NCI-H2107 (cell line): ENCODE measurements at places on chromosomes 5 and 9.

DNA sequence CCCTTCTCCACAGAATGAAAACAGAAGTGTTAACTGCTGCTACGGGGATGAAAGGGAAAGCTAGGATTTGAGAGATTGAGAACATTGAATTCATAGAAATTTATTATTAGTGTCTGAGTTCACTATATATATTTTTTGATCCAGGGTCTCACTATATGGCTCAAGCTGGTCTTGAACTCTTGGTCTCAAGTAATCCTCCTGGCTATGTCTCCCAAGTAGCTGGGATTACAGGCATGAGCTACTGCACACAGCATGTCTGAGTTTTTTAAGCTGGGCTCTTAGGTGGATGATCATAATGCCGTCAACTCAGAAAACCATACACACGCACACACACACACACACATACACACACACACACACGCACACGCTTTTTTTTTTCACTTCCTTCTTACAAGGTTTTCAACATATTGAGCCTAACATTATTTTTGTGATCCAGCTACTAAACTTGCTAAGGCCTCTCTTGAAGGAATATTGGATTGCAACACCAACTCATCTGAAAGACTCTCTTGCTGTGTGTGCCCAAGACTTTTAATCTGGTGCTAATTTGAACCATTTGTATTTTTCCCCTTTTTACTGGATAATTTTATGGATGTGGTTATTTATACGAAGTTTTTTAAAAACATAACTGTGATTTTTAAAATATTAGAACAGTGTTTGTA lies 1045.4 kb downstream of the DTWD2 start:
- no peak for DNase-seq

DNA sequence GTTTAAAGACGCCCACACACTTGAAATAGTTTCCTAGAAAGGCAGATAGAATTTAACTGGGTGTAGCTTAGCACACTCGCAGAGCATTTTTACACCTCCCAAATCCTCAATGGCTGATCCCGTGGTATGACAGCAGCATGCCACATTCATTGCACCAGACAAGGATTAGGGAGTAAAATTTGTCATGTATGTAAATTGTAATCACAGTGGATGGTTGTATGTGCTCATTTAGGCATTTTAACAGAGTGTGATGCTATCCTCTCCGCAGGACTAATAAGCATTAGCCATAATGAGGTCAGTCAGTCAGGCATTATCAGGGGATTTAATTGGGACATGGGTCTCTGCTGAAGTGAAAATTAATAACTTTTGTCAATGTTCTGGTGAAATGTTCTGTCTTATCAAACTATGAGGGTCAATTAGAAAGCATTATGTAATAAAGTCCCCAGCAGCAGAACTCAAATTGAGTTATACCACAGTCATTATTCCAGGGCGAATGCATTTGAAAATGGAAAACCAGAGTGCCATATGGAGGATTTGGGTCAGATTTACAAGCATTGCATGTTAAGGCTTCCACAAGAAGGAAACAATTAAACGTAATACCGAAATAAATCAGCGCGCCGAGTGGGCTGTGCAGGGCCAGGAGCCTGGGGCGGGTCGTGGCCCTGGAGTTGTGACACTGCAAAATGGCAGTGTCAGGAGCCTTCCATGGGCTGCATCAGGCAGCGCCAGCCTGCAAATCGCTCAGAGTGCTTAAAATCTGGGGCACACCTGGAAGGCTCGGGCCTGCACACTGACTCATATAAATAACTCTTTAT lies 602.2 kb downstream of the BNC2 start:
- no peak for DNase-seq

DNA sequence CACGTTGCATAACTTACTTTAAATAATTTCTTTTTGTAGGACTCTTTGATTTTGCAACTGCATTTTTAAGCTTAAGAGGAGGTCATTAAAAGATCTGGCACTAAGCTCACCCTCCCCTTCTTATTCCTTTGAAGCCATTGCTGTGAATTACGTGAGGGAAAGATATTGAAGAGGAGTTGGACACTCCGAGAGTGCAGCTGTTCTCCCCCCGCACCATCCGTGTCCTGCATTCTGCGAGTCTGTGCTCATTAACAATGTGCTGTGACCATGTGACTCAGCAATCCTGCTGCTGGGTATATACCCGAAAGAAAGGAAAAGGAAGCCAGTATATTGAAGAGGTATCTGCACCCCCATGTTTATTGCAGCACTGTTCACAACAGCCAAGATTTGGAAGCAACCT lies 40.0 kb downstream of the NXNL2 start:
- no peak for DNase-seq

GRCh38 chr5:107545486-107545885 lies 125.3 kb downstream of the EFNA5 start:
- DNase-seq = no peak

- no peak for DNase-seq
These were observed 413.2 kb downstream of the ACTL7B start for GRCh38 chr9:108442627-108443018.

- DNase-seq = no peak
These were observed 85.2 kb downstream of the NR3C1 start for GRCh38 chr5:143318270-143318669.

DNA sequence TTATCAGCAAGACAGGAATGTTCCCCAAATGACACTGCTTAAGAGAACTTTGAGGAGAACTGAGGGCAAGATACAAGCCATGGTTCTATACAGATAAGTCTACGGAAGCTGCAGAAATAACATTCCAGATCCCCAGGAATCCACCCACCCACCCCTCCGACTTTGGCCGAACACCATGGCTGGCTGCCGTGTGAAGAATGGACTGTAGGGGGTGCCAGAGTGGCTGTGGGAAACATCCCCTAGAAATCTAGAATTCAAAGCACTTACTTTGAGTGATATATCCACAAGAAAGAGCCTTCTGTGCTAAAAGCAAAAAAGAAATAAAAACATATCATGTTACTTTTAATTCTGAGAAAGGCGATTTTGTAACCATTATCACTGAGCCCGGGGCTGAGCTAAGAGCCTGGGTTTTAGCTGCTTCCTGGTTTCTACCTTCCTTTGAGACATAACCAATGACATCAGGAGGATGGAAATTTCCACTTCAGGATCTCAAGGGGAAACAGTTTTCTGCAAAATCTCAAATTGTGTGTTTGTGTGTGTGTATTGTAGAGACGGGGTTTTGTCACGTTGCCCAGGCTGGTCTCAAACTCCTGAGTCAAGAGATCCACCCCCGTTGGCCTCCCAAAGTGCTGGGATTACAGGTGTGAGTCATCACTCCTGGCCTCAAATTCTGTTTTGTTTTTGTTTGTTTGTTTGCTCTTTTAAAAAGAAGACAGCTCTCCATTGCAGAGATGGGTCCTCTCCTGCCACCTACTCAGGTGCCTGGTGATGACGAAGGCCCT lies 36.4 kb downstream of the GGTA1 start:
- no peak for DNase-seq

- no peak for DNase-seq
These were observed 678.7 kb upstream of the TYRP1 start for GRCh38 chr9:12014488-12014887.

DNA sequence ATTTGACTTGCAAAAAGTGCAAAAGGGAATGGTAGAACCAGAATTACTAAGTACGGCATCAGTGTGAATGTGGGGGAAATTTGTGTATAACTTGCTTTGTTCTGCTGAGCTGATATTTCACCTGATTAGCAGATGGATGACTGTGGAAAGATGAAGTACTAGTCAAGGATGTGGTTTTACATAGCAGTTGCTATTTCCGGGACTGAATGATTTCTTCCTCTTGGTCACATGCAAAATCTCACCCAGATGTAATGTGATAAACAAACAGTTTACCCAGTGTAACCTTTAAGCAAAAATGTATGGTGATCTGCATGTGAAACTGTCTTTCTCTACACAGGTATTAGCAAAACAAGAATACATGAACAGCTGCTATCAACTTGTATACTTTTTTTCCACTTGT lies 46.1 kb downstream of the DCP2 start:
- DNase-seq = no peak

DNA sequence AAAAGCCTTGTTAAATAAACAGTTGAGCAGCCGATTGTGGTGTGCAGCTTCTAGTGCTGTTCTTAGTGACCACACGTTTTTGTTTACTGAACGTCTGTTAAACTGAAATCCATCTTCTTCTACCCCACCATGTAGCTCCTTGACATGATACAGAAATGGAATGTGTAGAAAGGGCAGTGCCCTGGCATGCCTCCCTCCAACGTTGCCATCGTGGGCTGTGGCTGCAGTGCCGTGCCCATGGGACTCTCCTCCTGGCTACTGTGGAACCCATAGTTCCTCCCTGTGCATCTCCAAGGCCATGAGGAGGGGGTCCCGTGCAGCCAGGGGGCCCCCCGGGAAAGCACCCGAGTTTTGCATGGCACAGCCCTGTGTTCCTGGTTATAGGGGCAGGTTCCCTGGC lies 23.3 kb upstream of the TGFBI start:
- DNase-seq = no peak

GRCh38 chr9:77943057-77943456 lies 88.6 kb downstream of the GNAQ start:
- DNase-seq = no peak

- no peak for DNase-seq
These were observed 159.3 kb downstream of the TMC1 start for GRCh38 chr9:72680593-72681282.

DNA sequence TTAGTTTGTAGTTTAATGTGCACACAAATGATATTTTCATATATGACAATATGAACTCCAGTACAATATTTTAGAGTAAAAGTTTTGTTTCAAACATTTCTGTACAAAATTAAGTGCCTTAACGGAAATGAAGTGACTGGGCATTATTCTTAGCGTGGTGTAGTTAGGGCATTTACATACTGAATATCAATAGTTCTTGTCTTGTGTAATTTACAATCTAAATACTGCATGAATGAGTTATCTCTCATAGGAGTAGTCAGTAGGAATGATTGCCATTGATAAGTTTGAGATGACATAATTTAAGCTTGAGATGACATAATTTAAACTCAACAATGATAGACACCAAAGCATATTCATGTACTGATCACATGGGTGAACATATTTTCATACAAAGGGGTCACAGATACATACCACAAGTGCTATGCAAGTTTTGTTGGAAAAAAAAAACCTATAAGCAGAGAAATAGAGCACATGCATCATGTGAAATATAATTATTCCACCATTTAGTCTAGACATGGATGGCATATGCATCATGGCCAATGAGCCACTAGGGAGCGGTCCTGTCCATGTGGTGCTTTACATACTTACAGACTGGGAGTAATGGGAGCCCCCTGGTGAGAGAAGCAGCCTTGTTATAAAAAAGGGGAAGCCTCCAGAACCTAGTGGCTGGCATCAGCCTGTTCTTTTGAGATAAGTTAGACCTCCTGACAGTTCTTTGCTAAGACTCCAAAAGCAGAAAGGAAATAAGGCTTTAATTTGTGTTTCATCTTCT lies 1523.9 kb downstream of the MAT2B start:
- DNase-seq = no peak

GRCh38 chr9:93205045-93205768 lies 21.3 kb downstream of the WNK2 start:
- DNase-seq = no peak

DNA sequence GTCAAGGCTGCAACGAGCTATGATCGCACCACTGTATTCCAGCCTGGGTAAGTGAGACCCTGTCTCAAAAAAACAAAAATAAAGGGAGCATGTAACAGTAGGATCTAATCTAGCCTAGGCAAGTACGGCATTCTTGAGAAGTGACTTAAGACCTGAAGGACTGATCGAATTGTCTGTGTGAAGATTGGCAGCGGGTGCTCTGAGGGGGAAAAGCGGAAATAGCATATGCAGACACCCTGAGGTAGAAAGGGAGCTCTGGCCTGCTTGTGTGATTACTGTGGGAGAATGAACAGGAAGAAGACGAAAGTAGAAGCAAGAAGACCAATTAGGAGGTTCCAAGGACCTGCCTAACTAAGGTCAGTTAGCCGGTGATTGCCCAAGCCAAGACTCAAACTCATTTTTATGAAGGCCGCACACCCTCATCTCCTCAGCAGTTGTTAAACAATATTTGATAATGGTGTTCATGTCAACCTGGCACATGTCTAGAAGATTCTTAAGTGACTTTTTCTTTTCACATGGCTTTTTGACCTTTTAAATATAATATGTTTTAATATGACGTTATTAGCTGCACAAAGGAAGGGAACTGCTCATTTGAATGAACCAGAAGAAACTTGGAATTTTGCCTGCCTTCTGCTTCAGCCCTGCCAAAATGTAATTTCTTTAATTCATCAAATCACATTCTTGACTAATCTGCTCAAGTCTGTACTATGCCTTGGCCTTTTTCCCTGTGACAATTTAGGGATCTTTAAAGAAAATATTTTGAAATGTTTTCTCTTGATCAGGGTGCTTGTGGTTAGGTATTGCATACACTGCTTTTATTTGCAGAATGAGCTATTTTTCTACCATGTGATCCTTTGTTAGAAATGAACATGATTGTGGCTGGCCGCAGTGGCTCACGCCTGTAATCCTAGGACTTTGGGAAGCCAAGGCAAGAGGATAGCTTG lies 289.2 kb upstream of the DMRT1 start:
- no peak for DNase-seq

DNA sequence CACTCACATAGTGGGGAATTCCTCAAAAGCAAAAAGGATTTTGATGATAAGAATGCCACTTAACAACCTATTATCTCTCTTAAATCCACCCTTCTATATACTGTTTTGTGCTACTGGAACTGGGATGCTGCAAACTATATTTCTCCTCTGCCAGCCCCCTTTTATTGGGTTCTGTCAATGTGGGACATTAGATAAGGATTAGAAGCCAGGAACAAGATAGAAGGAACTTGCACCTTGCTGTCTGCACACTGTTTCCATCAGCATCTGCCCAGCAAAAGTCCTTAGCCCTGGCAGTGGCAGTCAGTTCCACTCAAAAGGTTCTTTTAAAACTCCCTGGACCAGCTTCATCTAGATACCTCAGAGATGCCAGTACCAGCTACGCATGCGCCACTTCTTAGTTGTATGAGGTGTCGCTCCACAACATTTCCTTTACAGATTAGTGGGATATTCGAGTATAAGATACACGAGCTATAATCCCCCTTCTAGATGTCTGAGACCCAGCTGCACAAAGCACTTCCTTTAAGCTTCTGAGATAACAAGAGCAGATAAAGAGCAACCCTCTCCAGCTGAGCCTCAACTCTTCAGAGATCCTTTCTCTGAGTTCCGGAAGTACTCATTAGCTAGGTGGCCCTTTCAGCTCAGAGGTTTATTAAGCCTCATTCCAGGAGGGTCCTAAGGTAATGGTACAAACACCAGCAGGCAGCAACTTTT lies 45.3 kb downstream of the CERT1 start:
- DNase-seq = no peak

DNA sequence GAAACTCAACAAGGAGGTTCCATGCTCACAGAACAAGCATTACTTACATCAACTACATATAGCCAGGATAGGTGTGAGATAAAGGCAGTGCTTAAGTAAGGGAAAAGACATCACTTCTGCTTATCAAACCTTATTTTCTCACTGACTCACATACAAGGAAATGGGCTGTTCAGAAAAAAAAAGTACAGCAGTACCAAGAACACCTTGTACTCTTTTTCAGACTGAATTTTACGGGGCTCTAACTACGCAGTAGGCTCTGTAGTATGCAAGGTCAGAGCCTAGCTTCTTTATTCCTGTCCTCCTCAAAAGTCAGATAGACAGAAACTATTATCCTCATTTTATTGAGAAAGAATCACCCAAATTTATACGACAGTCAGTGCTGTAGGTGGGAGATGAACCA lies 5.8 kb downstream of the PSMB7 start:
- no peak for DNase-seq

GRCh38 chr9:127561491-127562278 lies 50.4 kb upstream of the STXBP1 start:
- DNase-seq = no peak
